ENCODE measurements at places on chromosomes 16 and 17. TPM values are rescaled to one million over a fixed set of nuclear protein-coding genes. Genes with fewer than 3 reads are reported as not detected.

Gene UNC45B
- total RNA-seq: not detected

Gene SSTR5
- 1.4 TPM for total RNA-seq

Gene CACNG1
- total RNA-seq: not detected

Gene ANKFY1
- 24.1 TPM for total RNA-seq

Measured in cardiac atrium fibroblast (primary cell).